ENCODE measurements at places on chromosomes 12 and 14.
A peak's percentile ranks its signal among the peaks of the same experiment; 100 is the strongest.

DNA sequence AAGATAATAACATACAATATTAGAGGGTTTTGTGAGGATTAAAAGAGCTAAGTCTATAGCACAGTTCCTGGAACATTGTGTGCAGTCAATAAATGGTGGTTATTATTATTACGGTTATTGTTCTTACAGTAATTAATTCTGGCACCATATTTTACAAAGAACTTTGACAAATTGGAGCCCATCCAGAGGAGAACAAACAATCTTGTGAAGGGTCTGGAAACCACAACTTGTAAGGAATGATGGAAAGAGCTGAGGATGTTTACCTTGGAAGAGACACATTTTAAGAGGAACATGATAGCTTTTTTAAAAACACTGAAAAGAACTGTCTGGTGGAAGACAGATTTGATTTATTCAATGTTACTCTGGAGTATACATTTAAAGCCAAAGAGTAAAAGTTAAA, 150.5 kb upstream of the KRR1 start:
- no peak for DNase-seq

- DNase-seq, result no peak
Measured at GRCh38 chr12:70415987-70416386, 49.9 kb downstream of the KCNMB4 start.

- DNase-seq, result no peak
Measured at GRCh38 chr12:57451233-57451778, 3.8 kb upstream of the INHBE start.

DNA sequence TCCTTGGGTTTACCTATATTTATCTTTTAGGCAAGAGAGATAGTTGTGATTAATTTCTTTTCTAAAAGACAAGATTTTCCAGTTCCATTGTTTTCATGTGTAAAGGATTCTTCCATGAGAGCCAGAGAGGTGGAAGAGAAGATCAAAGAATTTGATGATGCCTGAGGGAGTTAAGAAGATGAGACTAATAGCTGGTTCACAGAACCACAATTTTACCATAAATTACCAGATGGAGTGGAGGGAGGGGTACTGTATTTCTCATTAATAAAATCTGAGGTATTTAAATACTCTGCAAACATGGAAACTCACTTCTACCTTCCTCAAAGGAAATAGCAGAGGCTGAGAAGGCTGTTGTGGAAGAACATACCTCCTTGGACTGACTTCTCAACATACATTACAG, 34.6 kb downstream of the ALKBH1 start:
- no peak for DNase-seq

- no peak for DNase-seq
Measured at GRCh38 chr14:58455593-58456265, 28.2 kb downstream of the KIAA0586 start.

DNA sequence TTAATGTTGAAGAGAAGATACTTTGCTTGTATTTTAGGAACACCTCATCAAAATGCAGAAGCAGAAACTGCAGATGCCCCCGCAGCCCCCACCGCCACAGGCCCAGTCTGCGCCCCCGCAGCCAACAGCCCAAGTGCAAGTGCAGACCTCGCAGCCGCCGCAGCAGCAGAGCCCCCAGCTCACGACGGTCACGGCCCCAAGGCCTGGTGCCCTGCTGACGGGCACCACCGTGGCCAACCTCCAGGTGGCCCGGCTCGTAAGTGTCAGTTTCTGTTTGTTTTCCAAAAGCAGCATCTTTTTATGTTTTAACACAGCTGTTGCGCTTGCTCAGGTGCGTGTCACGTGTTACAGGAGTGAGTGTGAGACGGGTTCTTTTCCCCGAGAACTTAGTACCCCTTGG, 79.5 kb downstream of the DDX51 start:
- DNase-seq, result no peak

DNA sequence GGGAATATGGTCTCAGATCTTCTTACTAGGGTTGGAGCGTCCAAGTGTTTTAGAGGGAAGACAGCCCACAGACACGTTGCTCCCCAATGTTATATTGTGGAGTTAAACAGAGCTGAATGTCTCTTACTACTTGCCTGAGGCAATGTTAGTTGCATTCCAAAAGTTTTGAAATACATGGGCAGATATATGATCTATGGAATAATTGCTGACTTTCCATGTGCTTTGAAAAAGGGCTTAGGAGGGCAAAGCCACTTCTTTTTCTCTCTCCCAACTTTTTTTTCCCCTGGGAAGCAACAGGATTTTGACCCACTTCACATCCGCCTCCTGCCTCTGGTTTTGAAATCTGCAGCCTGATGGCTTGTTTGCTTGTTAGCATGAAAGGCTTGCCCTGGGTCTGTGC, 33.7 kb upstream of the PAX9 start:
- DNase-seq, result no peak

DNA sequence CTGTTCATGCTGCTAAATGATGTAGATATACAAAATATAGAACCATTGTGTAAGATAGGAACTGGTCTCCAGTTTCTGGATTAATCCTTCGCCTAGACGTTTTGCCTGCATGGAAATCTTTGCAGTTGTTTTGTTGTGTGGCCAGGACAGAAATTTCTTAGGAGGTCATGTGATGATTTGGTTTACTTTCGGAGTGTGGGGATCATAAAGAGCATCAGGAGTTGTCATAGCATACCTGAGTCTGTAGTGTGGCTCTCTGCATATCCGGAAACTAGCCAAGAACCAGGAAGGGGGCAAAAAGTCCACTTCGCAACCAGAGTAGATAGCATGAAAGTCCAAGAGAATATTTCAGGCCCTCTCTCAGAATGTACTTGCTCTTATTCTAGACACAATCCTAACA, 3.1 kb downstream of the SAMD4A start:
- DNase-seq, result no peak

GRCh38 chr14:104353921-104354701, 215.7 kb downstream of the KIF26A start:
- DNase-seq, result no peak

DNA sequence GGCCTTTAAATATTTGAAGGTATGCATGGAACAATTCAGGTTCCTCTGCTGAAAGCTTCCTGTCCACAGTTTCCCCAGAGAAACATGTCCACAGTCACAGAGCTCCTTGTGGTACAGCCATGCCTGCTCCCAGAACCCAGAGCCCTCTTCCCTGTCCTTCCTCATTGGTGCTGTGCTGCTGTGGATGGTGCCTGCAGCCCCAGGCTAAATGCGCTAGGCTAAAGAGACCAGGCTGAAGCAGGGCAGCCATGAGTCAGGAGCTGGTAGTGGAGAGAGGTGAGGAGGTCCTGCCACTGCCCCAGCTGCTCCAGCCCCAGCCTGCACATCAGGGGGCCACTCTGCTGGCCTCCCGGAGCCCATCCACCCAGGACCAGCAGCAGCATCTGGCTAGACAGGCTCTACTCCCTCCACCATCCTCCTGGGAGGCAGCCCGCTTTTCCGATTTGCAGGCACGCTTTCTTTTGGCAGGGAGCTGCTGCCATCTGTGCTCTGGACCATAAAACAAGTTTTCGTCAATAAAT, 65.4 kb upstream of the DDX11 start:
- DNase-seq, result no peak

DNA sequence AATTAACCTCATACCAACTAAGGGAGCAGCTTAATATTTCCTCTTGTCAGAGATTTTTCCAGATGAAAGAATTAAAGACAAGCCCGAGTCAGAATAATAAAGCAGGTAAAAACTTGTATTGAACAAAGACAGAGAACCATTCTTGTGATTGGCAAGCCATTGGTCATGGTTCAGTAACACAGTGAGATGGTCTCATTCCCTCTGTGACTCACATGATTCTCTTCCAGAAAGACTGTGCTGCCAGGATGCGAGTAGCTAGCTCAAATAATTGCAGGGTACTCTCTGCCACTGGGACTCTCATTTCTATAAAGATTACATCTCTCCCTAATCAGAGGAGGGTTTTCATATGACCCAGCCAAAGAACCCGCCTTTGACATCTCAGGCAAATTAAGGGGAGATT, 179.4 kb downstream of the PHLDA1 start:
- DNase-seq, result no peak

GRCh38 chr12:52073531-52074381, 4.0 kb downstream of the ATG101 start:
- DNase-seq, result no peak

- DNase-seq, result no peak
Measured at GRCh38 chr14:33764876-33765650, 185.8 kb downstream of the EGLN3 start.

- DNase-seq, result peak; percentile 74
Measured at GRCh38 chr14:21071225-21072030, 1.3 kb downstream of the ARHGEF40 start.

DNA sequence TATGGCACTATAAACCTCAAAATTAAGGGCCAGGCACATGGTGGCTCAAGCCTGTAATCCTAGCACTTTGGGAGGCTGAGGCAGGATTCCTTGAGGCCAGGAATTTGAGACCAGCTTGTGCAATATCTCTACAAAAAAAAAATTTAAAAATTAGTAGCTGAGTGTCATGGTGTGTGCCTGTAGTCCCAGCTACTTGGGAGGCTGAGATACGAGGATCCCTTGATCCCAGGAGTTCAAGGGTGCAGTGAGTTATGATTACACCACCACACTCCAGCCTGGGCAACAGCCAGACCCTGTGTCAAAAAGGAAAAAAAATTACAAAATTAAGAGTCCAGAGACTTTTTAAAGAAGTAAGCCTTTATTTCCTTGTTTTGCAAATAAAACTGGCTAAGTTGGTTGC, 1.8 kb upstream of the GCN1 start:
- no peak for DNase-seq

DNA sequence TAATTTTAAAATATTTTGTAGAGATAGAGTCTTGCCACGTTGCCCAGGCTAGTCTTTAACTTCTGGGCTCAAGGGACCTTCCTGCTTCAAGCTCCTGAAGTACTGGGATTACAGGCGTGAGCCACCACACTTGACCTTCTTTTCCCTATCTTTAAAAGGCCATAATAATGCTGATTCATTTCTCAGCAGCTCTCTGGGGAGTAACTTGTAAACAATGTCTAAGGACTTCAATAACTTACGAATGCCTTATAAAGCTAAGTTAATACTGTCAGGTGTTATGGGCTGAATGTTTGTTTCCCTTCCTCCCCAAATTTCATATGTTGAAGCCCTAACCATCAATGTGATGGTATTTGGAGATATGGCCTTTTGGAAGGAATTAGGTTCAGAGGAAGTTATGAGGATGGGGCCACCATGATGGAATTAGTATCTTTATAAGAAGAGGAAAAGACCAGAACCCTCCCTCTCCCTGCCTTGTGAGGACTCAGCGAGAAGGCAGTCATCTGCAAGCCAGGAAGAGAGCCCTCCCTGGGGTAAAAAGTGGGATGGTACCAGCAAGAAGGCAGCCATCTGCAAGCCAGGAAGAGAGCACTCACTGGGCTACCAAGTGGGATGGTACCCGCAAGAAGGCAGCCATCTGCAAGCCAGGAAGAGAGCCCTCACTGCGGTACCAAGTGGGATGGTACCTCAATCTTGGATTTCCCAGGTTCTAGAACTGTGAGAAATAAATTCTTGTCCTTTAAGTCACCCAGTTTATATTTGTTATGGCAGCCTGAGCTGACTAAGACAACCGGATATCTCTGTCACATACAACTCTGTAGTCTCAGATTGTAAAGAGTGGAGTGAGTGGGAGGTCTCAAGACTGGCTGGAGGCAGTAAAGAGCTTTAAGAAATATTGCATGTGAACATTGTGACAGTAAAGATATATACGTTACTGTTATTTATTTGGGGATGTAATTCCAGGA, 16.3 kb upstream of the YBX3 start:
- no peak for DNase-seq

DNA sequence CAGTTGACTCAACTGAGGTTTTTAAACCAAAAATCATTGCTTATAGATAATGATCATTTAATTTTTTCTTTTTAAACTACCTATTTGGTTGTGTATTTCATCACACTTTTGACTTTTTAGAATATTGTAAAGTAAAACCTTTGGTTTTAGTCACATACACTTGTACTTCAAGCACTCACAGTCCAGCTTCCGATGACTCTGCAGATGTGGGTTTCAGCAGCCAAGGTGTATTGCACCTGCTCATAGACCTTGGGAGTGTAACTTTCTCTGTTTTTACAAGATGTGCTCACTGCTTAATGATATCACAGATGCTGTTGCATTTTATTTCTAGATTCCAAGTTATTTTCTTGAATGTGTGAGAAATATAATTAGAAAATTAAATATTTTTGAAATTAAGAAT, 188.3 kb upstream of the SLC38A2 start:
- no peak for DNase-seq

DNA sequence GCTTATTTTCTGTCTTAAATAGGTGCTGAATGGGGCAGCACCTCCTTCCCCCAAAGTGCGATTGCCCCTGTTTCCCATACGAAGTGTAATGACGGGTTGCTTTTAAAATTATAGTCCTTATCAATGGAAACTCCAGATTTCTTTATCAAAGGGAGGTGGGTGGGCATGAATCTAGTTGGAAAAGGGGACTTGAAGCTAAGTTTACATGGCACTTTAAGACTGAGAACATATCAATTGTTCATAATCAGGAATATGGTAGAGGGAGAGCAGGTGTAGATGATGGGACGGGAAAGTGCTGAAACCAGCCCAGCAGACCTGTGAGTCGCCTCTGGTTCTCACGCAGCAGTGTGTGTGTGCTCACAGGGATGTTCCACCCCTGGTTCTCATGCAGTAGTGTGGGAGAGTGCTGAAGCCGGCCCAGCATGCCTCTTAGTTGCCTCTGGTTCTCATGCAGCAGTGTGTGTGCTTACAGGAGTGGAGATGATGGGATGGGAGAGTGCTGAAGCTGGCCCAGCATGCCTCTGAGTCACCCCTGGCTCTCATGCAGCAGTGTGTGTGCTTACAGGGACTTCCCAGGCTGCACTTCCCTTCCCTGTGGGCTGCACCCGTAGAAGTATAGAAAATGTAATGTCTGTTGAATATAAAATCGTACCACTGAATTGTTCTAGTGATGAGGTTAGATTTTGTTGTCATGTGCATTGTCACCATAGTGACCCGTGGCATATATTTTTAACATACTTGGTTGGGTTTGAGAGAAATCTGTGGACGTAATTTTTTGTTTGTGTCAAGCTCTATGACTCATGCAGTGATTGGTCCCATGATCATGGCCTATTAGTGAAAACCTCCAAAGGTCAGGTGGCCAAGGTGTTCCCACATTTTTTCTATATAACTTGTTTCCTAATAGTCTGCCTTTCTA, 51.6 kb downstream of the GPATCH2L start:
- DNase-seq, result no peak

- no peak for DNase-seq
Measured at GRCh38 chr12:98955284-98955683, 310.2 kb downstream of the APAF1 start.

Measured in stimulated activated CD4-positive, alpha-beta T cell treated with anti-CD3 and anti-CD28 coated beads, Interleukin-15, amount 100 ng/mL, for 24 hours (primary cell).